Suppressor macrophage treated with lipopolysaccharide for 1 hour (primary cell): ENCODE measurements at places on chromosomes 7 and 10.

DNA sequence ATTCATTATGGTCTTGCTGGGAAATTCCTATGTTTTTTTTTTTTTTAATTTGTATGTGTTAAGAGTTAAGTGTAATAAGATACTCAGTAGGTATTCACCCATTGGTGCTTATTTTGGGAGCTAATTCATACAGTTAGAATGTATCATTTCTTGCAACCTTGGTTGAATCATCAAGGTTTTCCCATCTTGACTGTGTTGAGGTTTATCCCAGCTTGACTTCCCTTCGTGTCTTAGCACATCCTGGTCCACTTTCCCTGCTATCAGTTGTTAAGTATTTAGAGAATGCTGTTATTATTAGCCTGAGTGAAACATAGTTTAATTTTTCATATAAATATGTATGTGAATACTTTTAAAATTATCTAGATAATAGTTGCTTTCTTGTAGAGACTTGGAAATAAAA lies 20.8 kb downstream of the RALA start:
- DNase-seq, result peak; percentile 26

DNA sequence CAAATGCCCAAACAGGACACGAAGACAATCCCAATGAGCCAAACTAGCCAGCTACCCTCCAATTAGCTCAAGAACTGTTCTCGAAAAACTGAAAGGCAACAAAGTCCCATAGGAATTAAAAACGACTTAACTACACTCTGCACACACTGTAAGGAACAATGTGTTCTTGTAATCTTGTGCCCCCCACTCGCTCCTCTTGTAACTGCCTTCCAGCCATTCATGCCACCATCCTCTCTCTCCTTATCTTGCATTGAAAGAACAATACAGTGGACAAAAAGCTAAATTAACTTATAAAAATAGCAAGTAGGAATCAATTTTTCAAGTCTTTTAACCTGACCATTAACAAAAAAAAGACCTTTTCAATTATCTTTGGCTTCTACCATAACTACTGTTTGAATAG lies 2.9 kb downstream of the CYTH3 start:
- no peak for DNase-seq

DNA sequence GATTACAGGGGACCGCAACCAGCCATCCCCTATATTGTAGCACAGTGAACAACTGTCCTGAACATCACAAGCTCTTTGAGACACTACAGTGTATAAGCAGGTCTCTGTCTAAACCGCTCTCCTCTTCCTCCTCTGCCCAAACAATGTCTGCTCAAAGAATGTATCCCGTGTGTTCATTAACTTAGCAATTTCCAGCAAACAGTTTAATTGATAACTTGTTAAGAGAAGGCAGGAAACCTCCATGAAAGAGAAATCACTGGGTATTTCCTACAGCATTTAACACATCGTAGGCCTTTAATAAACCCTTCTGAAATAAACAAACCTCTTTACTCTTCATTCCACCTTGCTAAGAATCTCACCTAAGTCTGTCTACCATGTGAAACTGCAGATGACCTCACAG lies 1.5 kb downstream of the PMS2 start:
- no peak for DNase-seq

GRCh38 chr7:21934808-21935207 lies 10.9 kb downstream of the CDCA7L start:
- no peak for DNase-seq

DNA sequence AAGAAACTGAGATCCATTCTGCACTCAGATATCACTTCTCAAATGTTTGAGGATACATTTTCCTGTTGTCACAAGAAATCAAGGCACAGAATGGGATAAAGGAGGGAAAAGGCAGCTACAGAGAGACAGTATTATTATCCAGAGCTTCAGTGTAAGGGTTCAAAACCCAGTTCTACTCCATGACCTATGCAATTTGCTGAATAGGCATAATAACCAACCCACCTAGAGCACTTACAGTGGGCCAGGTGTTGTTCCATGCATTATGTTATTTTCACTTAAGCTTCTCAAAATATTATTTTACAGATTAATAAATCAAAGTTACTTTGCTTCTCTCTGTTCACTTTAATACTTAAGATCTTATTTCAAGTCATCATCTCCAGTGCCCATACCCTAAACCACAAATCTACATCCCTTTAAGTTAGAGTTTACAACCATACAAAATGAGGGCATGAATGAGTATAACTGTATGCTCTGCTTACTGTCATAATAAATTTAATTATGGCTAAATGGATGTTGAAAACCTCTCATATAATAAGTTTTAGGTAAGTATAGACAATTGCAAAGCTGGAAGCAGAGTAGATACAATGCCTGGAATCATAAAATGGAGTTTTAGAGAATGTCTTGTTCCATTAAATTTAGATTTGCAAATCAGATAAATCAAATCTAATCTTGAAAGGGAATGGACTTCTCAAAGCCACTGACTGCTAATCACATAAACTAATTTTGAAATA lies 28.1 kb upstream of the PCLO start:
- no peak for DNase-seq

GRCh38 chr7:19749658-19750057 lies 23.8 kb downstream of the TMEM196 start:
- DNase-seq, result no peak

DNA sequence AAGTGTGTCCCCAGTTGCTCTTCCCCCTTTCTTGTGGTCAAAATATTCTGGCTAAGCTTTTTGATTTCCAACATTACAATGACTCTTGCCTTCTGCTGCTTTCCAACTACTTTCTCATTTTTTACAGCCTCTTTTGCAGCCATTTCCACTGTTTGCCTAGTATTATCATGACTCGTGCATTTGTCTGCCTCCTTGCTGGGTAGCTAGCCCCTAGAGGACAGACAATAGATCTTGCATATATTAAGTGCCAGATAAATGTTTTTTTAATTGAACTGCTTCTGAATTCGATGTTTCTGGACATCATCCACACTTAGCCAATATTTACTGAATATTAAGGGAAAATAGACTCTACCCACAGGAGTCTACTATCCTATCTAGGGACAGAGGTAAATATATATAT lies 124.5 kb downstream of the POU6F2 start:
- no peak for DNase-seq

DNA sequence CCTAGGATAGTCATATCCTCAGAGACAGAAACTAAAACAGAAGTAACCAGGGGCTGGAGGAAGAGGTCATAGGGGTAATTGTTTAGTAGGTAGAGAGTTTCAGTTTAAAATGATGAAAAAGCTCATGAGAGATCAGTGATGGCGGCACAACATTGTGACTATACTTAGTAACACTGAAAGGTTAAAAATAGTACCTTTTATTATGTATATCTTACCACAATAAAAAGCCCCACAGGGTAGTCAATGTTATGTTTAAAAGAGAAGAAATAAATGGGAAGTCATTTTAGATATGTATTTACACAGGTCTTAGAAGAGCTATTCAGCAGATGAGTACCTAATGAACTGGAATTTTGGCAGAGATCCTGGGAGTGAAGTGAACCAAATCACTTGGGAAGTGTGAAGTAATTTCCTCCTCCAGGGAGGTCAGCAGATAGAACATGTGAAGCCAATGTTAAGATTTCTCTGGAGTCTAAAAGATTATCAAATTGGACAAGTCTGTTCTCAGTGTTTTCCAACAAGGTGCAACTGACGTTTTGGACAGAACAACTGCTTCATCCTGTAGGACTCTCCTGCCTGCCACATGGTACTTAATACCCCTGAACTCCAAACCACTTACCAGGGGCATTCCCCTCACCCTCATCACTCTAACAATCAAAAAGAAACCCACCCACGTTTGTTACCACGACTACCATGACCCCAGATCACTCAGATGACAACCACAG lies 6.4 kb downstream of the CDCA7L start:
- DNase-seq, result peak; percentile 9

GRCh38 chr10:7625836-7626235 lies 40.9 kb downstream of the ITIH5 start:
- no peak for DNase-seq

GRCh38 chr10:22435650-22436049 lies 90.4 kb downstream of the SPAG6 start:
- DNase-seq, result no peak

DNA sequence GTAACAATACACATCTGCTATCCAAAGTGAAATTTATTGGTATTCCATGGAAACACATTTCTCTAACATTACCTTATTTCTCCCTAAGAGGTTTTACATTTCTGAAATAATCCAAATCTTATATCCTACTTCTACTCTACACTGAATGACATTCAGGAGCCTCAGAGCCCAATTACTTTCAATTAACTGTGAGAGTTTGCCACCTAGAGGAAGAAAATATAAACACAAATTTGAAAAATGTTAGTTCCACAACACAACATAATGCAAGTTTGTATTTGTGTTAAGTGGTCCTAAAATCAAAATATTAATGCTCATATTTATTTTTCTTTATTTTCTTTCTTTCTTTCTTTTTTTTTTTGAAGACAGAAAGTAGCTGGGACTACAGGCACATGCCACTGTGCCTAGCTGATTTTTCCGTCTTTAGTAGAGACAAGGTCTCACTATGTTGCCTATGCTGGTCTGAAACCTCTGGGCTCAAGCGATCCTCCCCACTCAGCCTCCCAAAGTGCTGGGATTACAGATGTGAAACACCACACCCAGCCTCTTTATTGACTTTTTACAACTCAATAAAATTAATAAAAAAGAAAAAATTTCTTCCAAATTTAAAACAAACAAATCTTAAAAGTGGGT lies 46.0 kb downstream of the ATAD1 start:
- peak; percentile 73 for DNase-seq

DNA sequence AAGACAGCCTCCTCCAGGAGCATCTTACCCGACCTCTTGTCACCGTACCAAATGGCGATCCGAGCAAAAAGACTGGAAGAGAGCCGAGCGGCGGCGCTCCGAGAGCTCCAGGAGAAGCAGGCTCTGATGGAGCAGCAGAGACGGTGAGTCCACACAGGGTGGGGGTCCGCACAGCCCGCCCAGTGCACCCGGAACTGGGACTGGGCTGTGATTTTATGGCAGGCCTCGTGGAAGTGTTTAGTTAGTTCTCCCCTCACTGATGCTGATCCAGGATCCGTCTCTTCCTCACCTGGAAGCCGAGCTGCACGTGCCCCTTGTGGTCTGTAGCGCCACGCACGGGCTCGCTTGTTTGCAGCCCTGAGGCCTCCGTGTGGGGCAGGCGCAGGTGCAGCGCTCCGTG lies 19.6 kb downstream of the LRRC27 start:
- no peak for DNase-seq
